Panc1 (cell line): ENCODE measurements at places on chromosomes 6 and 20. TPM values are rescaled to one million over a fixed set of nuclear protein-coding genes. Genes with fewer than 3 reads are reported as not detected.

The OPN5 gene
- total RNA-seq, result not detected

The CDH4 gene
- not detected for total RNA-seq

The CFB gene
- total RNA-seq, result 5.6 TPM

The KCNK5 gene
- 0.77 TPM for total RNA-seq

The ALDH8A1 gene
- not detected for total RNA-seq

The CLIC5 gene
- 0.05 TPM for total RNA-seq

The GPLD1 gene
- 0.98 TPM for total RNA-seq

The TCF21 gene
- not detected for total RNA-seq

The ESR1 gene
- 0.03 TPM for total RNA-seq

The ADGB gene
- not detected for total RNA-seq

- no peak overlapping the region for H3K4me3 ChIP-seq
- H3K27me3 ChIP-seq, result no peaks in the 10 kb centered on the region
- no peaks in the 10 kb centered on the region for H3K4me1 ChIP-seq
- DNase-seq, result no peak
- no peaks in the 10 kb centered on the region for H3K36me3 ChIP-seq
- H3K27ac ChIP-seq, result no peak overlapping the region
Observed at GRCh38 chr6:156917213-156917612, 140.0 kb downstream of the ARID1B start.

DNA sequence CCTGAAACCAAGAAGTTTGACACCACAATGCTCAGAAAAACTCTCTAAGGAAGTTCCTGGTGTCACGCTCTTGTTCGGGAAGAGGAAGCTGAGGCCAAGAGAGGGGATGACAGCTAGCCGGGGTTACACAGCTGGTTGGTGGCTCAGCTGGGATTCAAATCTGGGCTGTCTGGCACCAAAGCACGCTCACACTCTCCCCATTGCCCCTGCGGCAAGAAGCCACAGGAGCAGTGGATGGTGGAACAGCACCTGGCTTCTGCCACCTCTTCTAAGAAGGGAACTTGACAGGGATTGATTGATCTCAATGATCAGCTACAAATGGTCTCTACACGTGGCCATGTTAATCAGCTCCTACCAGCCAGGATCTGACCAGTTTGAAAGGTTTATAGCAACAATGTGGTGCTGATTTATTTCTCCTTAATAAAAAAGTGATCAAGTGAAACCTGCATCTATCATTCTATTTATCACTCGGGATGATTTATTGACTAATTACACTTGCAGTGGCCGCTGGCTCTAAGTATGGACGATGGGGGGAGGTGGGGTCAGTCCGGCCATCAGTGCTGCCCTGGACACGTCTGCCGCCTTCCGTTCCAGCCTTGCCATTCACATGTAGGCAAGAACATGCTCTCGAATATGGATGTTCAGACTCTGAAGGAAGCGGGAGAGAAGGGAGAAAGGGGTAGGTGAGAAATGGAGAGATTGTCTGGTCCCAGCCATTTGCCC lies 71.9 kb upstream of the TOP1 start:
- DNase-seq, result no peak
- no peaks in the 10 kb centered on the region for H3K36me3 ChIP-seq
- H3K27ac ChIP-seq, result no peak overlapping the region
- no peaks in the 10 kb centered on the region for H3K4me1 ChIP-seq
- H3K4me3 ChIP-seq, result no peak overlapping the region
- no peaks in the 10 kb centered on the region for H3K27me3 ChIP-seq

- no peak for DNase-seq
- no peak overlapping the region for H3K4me3 ChIP-seq
- H3K27ac ChIP-seq, result no peak overlapping the region
Observed at GRCh38 chr20:62724692-62725595, 16.3 kb downstream of the NTSR1 start.

GRCh38 chr6:63597141-63598048 lies 25.1 kb downstream of the LOC128125822 start:
- H3K27ac ChIP-seq, result no peak overlapping the region
- H3K4me3 ChIP-seq, result peak overlapping the region; percentile 81
- no peak for DNase-seq
- no peaks in the 10 kb centered on the region for H3K36me3 ChIP-seq
- H3K4me1 ChIP-seq, result peaks cover 6% of the 10 kb centered on the region; the same call in 1 of the 2 replicates
- no peaks in the 10 kb centered on the region for H3K27me3 ChIP-seq

DNA sequence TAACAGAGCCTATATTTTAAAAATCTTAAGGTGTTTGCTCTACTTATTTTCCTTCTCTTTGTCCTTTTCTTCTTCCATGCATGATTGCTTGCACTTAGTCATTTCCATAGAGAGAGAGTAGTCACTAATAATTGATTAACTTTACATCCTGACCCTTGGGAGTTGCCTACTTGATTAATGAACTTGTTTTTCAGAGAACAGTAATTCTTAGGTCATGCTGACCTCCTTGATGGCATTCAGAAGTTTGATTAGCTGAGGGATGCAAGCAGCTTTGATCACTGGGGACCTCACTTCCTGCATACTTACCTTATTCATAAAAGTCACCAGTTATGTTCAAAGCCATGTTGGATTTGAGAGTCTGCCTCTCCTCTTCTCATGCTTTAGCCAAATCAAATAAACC lies 715.6 kb upstream of the ID4 start:
- H3K27ac ChIP-seq, result no peak overlapping the region
- no peak for DNase-seq
- H3K4me1 ChIP-seq, result no peaks in the 10 kb centered on the region
- no peaks in the 10 kb centered on the region for H3K27me3 ChIP-seq

- DNase-seq, result no peak
- H3K27me3 ChIP-seq, result no peaks in the 10 kb centered on the region; the same call in none of the 2 replicates
- H3K4me1 ChIP-seq, result no peaks in the 10 kb centered on the region
- H3K36me3 ChIP-seq, result no peaks in the 10 kb centered on the region
- no peak overlapping the region for H3K27ac ChIP-seq
- H3K4me3 ChIP-seq, result no peak overlapping the region
Observed at GRCh38 chr20:24704899-24705298, 235.5 kb downstream of the SYNDIG1 start.

- H3K27me3 ChIP-seq, result no peaks in the 10 kb centered on the region
- H3K4me1 ChIP-seq, result no peaks in the 10 kb centered on the region
- no peak overlapping the region for H3K27ac ChIP-seq
- no peak overlapping the region for H3K4me3 ChIP-seq
Observed at GRCh38 chr6:34288581-34288980, 39.8 kb upstream of the SMIM29 start.

DNA sequence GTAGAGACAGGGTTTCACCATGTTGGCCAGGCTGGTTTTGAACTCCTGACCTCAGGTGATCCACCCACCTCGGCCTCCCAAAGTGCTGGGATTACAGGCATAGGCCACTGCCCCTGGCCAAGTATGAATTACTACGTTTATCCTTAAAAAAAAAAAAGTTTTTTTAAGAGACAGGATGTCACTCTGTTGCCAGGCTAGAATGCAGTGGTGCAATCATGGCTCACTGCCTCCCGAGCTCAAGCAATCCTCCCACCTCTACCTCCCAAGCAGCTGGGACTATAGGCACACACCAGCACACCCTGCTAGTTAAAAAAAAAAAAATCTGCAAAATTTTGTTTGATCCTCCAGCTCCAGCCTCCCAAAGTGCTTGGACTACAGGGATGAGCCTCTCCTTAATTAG lies 23.1 kb downstream of the IYD start:
- no peak overlapping the region for H3K27ac ChIP-seq
- no peak overlapping the region for H3K4me3 ChIP-seq
- no peak for DNase-seq
- no peaks in the 10 kb centered on the region for H3K4me1 ChIP-seq
- no peaks in the 10 kb centered on the region for H3K36me3 ChIP-seq

- H3K4me3 ChIP-seq, result no peak overlapping the region
- H3K27me3 ChIP-seq, result no peaks in the 10 kb centered on the region
- DNase-seq, result no peak
Observed at GRCh38 chr6:157867155-157867559, 44.1 kb downstream of the SNX9 start.

DNA sequence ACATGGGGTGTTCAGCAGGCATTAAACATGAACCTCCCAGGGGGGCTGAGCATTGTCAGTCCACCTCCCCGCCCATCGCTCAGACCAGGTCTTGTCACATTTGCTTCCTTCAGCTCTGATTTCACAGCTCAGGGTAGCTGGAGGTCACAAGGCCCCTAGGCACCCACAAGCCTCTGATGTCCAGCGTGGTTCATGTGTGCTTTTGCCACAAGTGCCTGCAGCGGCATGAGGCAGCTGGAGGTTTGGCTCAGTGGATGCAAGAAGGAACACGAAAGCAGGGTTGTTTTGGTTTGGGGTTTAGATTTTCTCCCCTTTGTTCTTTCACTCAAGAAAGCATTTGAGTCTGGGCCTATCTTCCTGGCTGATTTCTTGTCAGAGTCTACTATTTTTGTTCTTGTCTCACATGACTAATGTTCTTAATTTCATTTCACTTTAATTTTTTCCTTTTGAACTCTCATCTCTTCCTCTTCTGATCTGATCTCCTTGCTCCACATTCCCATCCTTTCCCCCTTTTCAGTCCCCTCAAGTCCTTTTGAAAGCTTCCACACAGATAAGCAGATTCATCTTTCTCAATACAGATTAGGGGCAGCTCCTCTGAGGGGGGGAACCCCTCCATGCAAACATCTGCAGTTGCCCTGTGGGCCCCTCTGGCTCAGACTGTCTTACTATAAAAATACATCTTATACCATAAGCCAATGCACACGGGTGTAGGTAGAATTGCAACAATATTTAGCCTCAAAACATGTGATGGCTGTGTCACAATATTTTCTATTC lies 68.1 kb upstream of the CEP85L start:
- no peak overlapping the region for H3K4me3 ChIP-seq
- no peaks in the 10 kb centered on the region for H3K4me1 ChIP-seq
- no peak for DNase-seq
- H3K27ac ChIP-seq, result no peak overlapping the region
- no peaks in the 10 kb centered on the region for H3K36me3 ChIP-seq

DNA sequence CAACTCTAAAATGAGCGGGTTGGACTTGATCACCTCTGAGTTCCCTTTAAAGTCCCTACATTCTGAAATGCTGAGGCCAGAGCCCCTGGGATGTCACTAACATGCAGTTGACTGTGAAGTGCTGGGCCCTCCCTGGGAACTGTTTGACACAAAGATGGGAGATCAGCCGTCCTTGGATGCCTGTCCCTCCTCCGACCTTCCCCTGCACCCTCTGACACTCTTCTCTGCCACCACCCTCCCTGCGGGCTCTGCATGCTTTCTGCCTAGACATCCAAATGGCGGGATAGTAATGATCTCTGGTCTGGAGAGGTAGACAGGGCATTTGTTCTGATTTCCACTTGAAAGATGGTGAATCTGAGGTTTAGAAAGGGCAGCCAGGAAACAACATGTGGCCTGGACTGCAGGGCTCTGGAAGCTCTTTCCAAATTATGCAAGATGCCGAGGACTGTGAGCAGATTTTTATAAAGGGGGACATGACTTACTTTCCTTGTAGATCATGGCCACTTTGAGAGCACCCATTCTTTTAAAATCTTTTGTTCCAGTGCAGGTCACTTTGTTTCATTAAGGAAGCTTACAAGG lies 113.2 kb downstream of the ZDHHC14 start:
- H3K27me3 ChIP-seq, result no peaks in the 10 kb centered on the region
- no peak overlapping the region for H3K4me3 ChIP-seq

GRCh38 chr6:33619166-33619840 lies 1.8 kb upstream of the ITPR3 start:
- H3K4me1 ChIP-seq, result peaks cover 31% of the 10 kb centered on the region
- peak overlapping the region; percentile 71; the same call in 1 of the 2 replicates for H3K4me3 ChIP-seq
- no peaks in the 10 kb centered on the region for H3K27me3 ChIP-seq
- H3K27ac ChIP-seq, result peak overlapping the region; percentile 86
- no peaks in the 10 kb centered on the region; the same call in 1 of the 2 replicates for H3K36me3 ChIP-seq
- no peak for DNase-seq

GRCh38 chr6:122704066-122704465 lies 75.5 kb upstream of the FABP7 start:
- H3K36me3 ChIP-seq, result no peaks in the 10 kb centered on the region
- H3K4me1 ChIP-seq, result no peaks in the 10 kb centered on the region
- no peak overlapping the region for H3K27ac ChIP-seq
- H3K27me3 ChIP-seq, result 0 out of 2 replicates have a peak, but pooled peaks cover 2% of the 10 kb centered on the region
- no peak overlapping the region for H3K4me3 ChIP-seq

- H3K4me1 ChIP-seq, result 0 out of 2 replicates have a peak, but pooled peaks cover 3% of the 10 kb centered on the region
- no peaks in the 10 kb centered on the region for H3K36me3 ChIP-seq
- no peak for DNase-seq
- H3K27ac ChIP-seq, result no peak overlapping the region
Observed at GRCh38 chr20:50983321-50983720, 24.7 kb downstream of the MOCS3 start.

- DNase-seq, result no peak
- H3K36me3 ChIP-seq, result no peaks in the 10 kb centered on the region
- no peaks in the 10 kb centered on the region for H3K4me1 ChIP-seq
- no peak overlapping the region for H3K4me3 ChIP-seq
- peaks cover 3% of the 10 kb centered on the region; the same call in 1 of the 2 replicates for H3K27me3 ChIP-seq
Observed at GRCh38 chr6:1463275-1463674, 73.9 kb downstream of the FOXF2 start.

GRCh38 chr6:119467488-119468081 lies 118.0 kb upstream of the MAN1A1 start:
- no peak overlapping the region for H3K27ac ChIP-seq
- H3K27me3 ChIP-seq, result no peaks in the 10 kb centered on the region
- no peak overlapping the region for H3K4me3 ChIP-seq
- no peaks in the 10 kb centered on the region for H3K4me1 ChIP-seq

- H3K27ac ChIP-seq, result no peak overlapping the region
- H3K36me3 ChIP-seq, result peaks cover 2% of the 10 kb centered on the region; the same call in 1 of the 2 replicates
- H3K27me3 ChIP-seq, result no peaks in the 10 kb centered on the region
- no peak overlapping the region for H3K4me3 ChIP-seq
- peaks cover 8% of the 10 kb centered on the region; the same call in 1 of the 2 replicates for H3K4me1 ChIP-seq
Observed at GRCh38 chr20:3041854-3042409, 1.5 kb upstream of the GNRH2 start.

DNA sequence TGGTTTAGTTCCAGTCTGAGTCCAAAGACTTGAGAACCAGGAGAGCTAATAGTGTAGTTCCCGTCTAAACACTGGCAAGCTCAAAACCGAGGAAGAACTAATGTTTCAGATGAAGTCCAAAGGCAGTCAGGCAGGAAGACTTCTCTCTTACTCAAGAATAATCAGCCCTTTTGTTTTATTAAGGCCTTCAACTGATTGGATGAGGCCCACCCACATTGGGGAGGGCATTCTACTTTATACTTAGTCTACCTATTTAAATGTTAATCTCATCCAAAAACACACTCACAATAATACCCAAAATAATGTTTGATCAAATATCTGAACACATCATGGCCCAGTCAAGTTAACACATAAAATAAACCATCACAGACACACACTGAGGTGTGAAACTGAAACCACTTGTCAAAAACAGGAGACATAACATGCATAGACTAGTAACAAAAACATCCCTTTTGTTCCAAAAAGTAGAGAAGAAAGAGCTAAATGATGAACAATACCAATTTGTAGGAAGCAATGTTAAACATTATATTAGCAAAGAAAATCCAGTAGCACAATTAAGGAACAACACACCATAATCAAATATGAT lies 50.2 kb upstream of the SENP6 start:
- H3K4me3 ChIP-seq, result no peak overlapping the region
- no peak overlapping the region for H3K27ac ChIP-seq
- H3K4me1 ChIP-seq, result no peaks in the 10 kb centered on the region
- no peak for DNase-seq
- no peaks in the 10 kb centered on the region for H3K27me3 ChIP-seq
- H3K36me3 ChIP-seq, result no peaks in the 10 kb centered on the region

- H3K27ac ChIP-seq, result no peak overlapping the region
- no peaks in the 10 kb centered on the region for H3K36me3 ChIP-seq
- H3K27me3 ChIP-seq, result no peaks in the 10 kb centered on the region
- H3K4me3 ChIP-seq, result no peak overlapping the region
- no peaks in the 10 kb centered on the region for H3K4me1 ChIP-seq
- no peak for DNase-seq
Observed at GRCh38 chr6:100440935-100441334, 23.8 kb downstream of the SIM1 start.
